ENCODE measurements at places on chromosomes 3 and 15. TPM values are rescaled to one million over a fixed set of nuclear protein-coding genes. Genes with fewer than 3 reads are reported as not detected.

DNA sequence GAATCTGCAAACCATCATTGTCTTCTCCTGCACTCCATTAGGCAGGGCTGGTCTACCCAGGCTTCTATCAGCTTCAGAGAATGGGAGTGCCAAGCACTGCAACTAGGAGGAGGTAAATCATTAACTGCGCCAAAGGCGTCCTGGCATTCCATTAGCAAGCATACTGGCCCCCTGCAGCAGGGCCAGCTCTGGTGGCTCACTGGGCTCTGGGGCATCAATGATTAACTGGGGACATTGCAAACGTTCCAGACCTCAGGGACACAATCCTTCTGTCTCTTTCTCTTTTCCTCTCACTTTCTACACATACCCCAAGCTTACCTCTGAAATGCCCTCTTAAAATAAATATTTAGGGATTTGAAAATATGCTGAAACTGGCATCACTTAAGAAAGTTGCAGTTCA is 129.0 kb downstream of the MYLK start:
- no peak for DNase-seq

GRCh38 chr3:198071602-198072287 is 111.7 kb downstream of the LMLN start:
- DNase-seq: peak; percentile 95

GRCh38 chr15:83445643-83446042 is 1.5 kb upstream of the SH3GL3 start:
- no peak for DNase-seq

GRCh38 chr3:40249168-40249567 is 60.3 kb upstream of the EIF1B start:
- no peak for DNase-seq

- no peak for DNase-seq
These were observed 18.5 kb upstream of the SENP5 start for GRCh38 chr3:196849180-196849741.

GRCh38 chr15:73716417-73716816 is 32.2 kb downstream of the CD276 start:
- no peak for DNase-seq

DNA sequence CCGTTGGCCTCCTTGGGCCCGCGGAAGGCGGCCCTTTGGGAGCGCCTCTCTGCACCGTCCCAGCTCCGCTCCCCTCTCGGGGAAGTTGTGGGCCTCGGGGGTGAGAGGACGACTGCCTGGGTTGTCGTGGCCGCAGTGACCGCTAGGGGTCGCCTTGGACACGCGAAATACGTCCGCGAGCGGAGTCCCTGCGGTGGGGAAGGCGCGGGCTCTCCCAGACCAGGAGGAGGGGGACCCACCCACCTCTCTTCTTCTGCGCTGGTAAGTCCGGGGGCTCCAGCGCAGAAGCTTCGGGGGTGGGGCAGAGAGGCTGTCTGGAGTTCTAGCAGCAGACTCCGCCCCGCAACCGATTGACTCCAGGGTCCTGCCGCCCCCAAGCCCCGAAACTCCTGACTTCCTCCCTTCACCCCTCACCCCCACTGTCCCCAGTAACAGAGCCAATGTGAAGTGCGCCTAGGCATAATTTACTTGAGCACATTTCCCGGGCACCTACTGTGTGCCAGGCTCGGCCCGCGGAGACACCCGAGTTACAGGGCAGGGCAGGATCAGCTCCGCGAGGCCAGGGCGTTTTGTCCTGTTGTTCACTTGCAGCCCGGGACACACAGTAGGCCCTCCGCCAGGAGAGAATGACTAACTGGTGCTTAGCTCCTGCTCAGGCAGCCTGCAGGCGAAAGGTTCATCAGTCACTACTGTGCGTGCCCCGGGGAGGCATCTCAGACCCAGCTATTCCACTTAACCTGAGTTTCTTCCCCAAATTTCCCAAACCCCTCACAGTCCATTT is 32.8 kb downstream of the DNASE1L3 start:
- peak; percentile 79 for DNase-seq

DNA sequence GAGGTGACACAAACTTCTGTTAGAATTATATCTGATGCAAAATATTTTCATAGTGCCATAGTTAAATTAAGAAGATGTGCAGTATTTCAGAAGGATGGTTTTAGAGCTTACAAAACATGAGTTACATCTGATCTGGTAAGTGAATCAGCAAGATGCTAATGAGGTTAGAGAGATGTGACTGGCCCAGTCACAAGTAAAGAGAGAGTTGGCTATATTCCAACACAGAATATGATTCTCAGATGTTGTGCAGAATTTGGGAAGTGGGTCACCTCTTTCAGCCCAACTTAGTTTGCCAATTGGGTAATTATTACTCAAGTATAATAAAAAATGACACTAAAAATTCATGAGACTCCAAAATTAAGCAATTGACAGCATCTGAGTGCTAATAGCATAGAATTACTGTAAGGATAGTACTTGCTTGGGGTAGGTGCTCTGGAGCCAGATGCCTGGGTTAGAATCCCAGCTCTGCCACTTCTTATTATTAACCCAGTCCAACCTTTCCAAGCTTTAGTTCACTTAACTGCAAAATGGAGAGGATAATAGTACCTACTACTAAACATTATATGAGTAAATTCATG is 30.8 kb downstream of the P2RY1 start:
- DNase-seq: no peak

DNA sequence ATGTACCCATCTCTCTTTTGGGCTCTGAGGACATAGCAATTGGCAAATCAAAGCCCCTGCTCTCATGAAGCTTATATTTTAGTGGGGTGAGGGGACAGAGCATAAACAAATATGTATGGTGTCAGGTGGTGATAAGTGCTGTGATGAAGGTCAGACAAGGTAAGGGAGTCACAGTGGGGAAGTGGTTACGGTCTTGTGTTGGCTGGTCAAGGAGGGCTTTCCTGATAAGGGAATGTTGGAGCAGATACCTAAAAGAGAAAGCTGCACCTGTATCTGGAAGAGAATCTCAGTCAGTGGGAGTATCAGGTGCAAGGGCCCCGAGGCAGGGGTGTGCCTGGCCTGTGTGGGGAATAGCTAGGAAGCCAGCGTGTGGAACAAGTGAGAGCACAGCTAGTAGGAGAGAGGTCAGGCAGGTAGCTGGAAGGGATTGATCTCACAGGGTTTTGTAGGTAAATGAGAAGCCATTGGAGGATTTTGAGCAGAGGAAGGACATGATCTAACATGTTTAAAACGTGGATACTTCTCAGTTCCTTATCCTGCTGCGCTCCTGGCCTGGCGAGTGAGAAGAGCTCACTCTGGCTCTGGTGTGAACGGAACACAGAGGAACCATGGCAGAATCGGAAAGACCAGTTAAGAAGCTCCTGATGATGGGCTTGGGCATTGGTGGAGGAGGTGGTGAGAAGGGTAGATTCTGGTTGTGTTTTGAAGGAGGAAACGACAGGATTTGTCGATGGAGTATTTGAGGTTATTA is 35.5 kb downstream of the MRAS start:
- DNase-seq: no peak

DNA sequence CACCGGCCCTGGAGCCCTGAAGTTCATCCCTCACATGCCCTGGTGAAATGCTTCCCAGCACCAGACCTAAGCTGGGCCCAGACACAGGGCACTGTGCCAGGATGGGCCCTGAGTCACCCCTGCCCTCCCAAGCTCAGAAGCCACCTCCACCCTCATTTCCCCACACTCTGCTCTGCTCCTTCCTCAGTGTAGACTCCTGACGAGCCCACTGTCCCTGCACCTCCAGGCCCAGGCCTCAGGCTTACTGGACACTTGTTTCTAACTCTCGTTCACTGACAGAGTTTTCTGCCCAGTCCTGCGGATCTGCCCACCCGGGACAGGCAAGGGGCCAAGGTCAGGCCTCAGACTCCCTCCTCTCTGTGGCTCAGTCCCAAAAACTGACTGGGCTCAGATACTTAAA is 112.6 kb upstream of the RNF7 start:
- peak; percentile 80 for DNase-seq

- no peak for DNase-seq
These were observed 30.0 kb downstream of the TLE3 start for GRCh38 chr15:70067681-70068080.

- DNase-seq: peak; percentile 40
These were observed 115.6 kb downstream of the FNDC3B start for GRCh38 chr3:172154768-172155664.

GRCh38 chr15:41810651-41811431 is 17.1 kb upstream of the JMJD7 start:
- DNase-seq: no peak

- peak; percentile 64 for DNase-seq
These were observed 1.8 kb downstream of the HDGFL3 start for GRCh38 chr15:83205725-83206324.

- DNase-seq: no peak
These were observed 54.0 kb downstream of the POLQ start for GRCh38 chr3:121491683-121492320.

- no peak for DNase-seq
These were observed 8.2 kb upstream of the ESYT3 start for GRCh38 chr3:138426211-138426610.

DNA sequence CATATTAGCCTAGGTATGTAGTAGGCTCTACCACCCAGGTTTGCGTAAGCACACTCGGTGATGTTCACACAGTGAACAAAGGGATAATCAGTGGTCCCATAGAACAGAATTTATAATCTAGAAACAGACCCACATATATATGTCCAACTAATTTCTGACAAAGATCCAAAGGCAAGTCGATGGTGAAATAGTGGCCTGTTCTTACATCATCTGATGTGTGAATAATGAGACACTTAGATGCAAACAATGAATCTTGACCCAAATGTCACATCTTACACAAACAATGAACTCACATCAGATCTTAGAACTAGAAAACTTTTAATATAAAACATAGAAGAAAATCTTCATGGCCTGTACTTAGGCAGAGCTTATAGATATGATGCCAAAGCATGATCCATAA is 17.6 kb upstream of the TM2D3 start:
- DNase-seq: no peak

DNA sequence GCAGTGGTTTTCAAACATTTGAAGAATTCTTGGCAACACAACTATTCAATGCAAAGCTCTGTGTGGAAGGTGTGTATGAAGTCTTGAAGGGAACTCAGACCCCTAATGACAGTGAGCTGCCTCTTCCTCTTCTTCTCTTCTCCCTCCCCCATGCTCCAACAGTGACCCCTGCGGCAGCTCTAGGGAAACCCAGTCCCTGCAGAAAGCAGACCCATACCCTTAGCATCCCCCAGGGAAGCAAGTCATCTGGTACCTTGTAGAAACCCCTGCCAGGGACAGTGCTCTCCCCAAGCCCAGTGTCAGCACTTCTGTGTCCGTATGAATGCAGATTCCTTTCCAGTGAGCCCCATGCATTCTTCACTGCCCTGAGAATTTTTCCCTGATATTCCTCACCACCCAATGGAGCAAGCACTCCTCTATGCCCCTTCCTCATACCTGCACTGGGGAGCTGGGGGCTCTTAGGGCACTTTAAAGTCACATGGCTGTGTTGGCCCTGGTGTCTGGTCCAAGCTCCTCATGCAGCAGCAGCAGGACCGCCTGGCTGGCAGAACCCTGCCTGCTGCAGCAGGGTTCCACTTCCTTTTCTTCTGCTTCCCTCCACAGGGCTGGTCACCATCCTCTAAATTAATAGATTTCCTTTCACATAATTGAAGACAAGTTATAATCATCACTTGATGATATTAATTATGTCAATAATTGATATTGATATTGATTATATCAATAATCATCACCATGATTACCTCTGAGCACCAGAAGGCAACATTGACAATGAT is 442.5 kb downstream of the EPHB1 start:
- DNase-seq: no peak

- no peak for DNase-seq
These were observed 751.7 kb downstream of the CADM2 start for GRCh38 chr3:85710490-85710889.

VEPH1 gene
- 87.1 TPM for total RNA-seq

RASL12 gene
- total RNA-seq: 1.6 TPM

COPG1 gene
- total RNA-seq: 215 TPM

PRR23E gene
- not detected for total RNA-seq

LIPC gene
- 1.5 TPM for total RNA-seq

DLL4 gene
- total RNA-seq: not detected

PRSS50 gene
- not detected for total RNA-seq

SKIL gene
- total RNA-seq: 39.9 TPM

ATP13A5 gene
- total RNA-seq: 0.30 TPM

Data from Daoy (cell line).